A549 treated with GW870086 at 1 μM for 4 hours (cell line): ENCODE measurements at places on chromosomes 1 and 21. TPM values are rescaled to one million over a fixed set of nuclear protein-coding genes. Genes with fewer than 3 reads are reported as not detected.

Gene COL24A1
- total RNA-seq, result 0.01 to 0.07 TPM (median 0.03 TPM) in 4 of 5 replicates, not detected in the other

Gene PPFIA4
- total RNA-seq, result 0.23 to 0.63 TPM (median 0.40 TPM) in 5 replicates

Gene RIPPLY3
- total RNA-seq, result 0.18 to 0.60 TPM (median 0.38 TPM) in 5 replicates

Gene TMOD4
- 0.31 to 0.33 TPM in 2 of 5 replicates, not detected in the others for total RNA-seq

Gene SYDE2
- total RNA-seq, result 0.61 to 1.1 TPM (median 0.91 TPM) in 5 replicates
